ENCODE measurements at places on chromosomes 6 and 20.

GRCh38 chr6:347232-347631 is 44.3 kb upstream of the IRF4 start:
- DNase-seq, result no peak

GRCh38 chr6:34027939-34028441 is 117.9 kb downstream of the GRM4 start:
- DNase-seq, result no peak

DNA sequence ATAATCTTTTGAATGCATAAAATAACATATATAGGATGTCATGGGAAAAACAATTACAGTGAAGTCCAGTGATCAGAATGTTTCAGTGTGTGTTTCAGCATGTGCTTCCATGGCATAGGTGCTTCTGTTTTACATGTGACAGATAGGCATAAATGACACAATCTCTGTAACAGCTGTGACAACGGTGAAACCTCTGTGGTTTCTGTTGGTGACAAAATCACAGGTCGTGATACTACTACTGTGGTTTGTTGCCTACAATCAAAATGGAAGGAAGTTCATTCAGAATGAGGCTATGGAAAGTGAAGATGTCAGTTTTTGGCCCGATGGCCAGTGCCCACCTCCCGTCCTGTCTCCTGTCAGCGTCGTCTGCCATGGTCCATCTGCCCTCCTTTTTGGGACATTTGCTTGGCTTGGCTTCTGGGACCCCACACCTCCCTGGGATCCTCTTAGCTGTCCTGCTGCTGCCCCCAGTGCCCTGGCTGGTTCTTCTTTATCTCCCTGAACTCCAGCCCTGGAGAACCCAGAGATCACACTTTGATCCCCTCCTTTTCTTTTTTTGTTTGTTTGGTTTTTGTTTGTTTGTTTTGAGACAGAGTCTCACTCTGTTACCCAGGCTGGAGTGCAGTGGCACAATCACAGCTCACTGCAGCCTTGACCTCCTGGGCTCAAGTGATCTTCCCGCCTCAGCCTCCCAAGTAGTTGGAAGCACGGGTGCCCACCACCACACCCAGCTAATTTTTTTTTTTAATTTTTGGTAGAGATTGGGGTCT is 79.3 kb upstream of the NAA20 start:
- no peak for DNase-seq

DNA sequence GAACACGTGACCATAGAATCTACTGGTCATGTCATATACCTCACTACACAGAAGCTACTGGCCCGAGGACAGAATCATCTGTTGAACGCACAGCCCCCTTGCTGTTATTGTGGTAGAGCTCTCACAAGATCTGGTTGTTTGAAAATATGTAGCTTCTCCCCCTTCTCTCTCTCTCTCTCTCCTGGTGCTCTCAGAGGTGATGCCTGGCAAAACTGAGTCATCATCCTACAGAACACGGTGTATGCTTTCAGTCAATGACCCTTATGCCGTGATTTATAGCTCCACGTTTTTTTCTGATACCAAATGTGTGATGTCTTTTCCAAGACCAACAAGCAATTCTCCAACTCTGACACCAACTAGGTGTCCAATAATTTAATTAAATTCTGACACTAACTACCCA is 13.0 kb upstream of the RBM24 start:
- no peak for DNase-seq

DNA sequence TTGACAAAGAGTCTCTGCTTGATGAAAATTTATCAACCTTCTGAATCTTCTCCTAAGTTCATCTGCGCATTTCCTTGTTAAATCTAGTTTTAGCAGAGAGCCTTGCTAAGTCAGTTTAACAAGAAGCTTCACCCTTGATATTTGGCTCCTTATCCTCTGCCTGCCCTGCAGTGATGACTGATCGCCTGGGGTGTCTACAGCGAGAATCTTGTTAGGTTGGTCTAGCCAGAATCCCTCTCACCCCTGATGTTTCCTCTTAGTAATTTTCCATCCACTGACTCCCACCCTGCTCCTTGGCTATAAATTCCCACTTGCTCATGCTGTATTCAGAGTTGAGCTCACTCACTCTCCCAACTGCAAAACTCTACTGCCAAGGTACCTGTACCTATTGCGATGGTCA is 114.1 kb downstream of the TENT5A start:
- DNase-seq, result no peak

GRCh38 chr6:142218446-142218845 is 71.4 kb downstream of the VTA1 start:
- DNase-seq, result no peak

DNA sequence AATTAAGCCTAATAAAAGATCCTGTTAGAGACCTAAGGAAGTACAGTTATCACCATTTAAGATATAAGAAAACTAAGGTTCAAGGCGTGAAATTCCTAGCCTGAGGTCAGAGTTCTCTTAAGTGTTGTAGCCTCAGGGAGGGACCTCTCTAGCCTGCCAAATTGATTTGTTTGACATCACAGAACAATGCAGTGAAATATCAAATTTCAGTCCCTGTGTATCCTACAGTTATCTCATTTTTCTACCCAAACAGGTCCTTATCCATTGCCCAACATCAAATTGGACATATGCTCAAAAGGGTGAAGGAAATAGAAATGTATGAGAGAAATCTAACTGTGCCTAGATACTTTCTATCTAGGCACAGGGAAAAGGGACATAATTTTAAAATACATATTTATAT is 63.0 kb downstream of the NCOA7 start:
- DNase-seq, result no peak

DNA sequence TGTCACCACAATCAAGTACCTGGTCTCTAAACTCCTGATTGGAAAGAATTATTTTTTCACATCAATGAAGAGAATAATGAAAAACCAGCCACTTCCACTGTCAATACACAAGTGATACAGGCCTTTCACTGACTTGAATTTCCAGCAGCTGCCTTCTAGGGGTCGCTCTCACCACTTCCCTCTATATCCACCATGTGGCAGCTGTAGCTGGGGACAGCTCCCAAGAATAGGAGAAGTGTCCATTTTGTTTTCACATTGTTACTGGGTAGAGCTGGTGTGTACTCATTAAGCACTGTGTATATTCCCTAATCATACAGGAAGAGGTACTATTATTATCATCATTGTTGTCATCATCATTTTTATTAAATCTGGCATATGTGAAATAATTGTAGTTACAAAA is 438.4 kb upstream of the SPTLC3 start:
- no peak for DNase-seq

GRCh38 chr20:48794360-48794759 is 33.4 kb downstream of the PREX1 start:
- peak; percentile 55 for DNase-seq

- no peak for DNase-seq
Measured at GRCh38 chr6:960356-960755, 267.4 kb upstream of the EXOC2 start.

DNA sequence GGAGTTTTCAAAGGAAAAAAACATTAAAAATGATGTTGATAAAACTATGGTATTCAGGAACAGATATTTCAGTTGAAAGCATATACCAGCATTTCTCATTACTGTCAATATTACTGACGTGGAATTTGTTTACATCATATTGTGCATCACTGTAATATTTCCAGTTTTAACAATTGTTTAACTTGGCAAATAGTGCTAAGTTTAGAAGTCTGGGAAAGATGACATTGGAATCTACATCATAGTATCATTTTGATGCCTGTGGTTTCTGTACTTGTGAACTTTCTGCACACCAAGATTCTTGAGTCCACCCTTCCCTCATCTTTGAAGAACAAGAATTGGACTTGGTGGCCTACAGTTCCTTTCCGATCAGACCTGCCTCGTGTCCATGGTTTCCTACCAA is 98.1 kb downstream of the RALGAPA2 start:
- no peak for DNase-seq

DNA sequence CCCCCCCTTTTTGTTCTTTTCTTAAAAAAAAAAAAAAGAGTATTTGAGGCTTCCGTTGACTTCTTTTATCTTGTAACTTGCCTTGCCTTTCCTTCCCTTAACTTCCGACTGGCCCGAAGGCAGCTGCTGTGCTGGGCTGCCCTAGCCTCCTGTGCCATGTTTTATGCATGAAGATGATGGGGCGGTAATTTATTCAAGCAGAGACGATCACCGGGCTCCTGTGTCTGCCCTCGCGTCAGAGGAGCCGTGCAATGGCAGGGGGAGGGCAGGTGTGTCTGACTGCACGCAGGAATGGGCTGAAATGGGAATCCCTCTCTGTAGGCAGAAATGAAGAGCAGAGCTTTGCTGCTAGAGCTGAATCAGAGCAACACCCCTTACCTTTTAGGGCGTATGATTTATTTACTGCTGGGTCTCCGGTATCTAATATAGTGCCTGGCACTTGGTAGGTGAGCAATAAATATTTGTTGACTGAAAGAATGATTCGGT is 106.3 kb upstream of the RIPOR2 start:
- no peak for DNase-seq

- DNase-seq, result no peak
Measured at GRCh38 chr20:51345601-51346101, 196.9 kb downstream of the NFATC2 start.

DNA sequence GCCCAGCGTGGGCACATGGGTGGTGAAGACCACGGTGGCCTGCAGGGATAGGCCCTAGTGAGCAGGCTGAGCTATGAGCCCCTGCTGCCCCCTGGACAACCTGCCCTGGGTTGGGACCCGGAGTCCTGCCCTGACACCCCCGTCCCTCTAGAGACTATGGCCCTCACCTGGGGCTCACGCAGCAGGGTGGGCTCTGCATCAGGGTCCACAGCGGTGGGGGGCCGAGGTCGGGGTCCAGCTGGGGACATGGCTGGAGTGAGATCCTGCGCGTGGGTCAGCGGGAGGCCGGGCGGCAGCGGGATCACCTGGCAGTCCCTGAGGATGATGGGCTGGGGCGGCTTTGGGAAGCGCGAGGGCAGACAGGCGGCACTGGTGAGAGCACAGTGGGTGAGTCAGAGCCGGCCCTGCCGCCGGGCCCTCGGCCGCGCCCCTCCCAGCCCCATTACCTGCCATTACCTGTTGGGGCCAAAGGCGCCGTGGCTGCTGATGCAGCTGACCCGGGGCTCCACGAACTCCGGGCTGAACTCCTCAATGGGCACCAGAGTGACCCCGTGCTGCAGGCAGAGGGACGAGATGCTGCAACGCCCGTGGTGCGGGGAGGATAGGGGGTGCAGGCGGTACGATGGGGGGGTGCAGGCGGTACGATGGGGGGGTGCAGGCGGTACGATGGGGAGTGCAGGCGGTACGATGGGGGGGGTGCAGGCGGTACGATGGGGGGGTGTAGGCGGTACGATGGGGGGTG is 27.9 kb downstream of the ADRM1 start:
- DNase-seq, result no peak

- DNase-seq, result no peak
Measured at GRCh38 chr6:134097114-134097707, 44.8 kb upstream of the SLC2A12 start.

DNA sequence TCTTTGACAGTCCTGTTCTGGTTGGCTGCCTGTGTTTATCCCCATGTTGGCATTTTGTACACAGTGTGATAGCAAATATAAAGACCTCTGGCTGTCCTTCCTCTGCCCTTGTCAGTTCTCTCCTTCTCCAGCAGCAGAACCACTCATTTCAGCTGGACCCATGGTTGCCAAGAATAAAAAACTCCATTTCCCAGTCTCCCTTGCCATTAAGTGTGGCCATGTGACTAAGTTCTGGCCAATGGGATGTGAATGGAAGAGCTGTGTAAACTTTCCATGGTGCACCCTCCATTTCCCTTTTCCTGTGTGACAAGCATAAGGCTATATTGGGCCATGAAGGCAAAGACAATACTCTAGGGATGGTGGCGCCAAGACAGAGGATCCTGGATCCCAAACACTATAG is 78.4 kb upstream of the TBC1D7 start:
- peak; percentile 50 for DNase-seq

- no peak for DNase-seq
Measured at GRCh38 chr6:72212686-72213085, 326.3 kb downstream of the RIMS1 start.

GRCh38 chr6:36419310-36419709 is 23.3 kb downstream of the PXT1 start:
- DNase-seq, result no peak

DNA sequence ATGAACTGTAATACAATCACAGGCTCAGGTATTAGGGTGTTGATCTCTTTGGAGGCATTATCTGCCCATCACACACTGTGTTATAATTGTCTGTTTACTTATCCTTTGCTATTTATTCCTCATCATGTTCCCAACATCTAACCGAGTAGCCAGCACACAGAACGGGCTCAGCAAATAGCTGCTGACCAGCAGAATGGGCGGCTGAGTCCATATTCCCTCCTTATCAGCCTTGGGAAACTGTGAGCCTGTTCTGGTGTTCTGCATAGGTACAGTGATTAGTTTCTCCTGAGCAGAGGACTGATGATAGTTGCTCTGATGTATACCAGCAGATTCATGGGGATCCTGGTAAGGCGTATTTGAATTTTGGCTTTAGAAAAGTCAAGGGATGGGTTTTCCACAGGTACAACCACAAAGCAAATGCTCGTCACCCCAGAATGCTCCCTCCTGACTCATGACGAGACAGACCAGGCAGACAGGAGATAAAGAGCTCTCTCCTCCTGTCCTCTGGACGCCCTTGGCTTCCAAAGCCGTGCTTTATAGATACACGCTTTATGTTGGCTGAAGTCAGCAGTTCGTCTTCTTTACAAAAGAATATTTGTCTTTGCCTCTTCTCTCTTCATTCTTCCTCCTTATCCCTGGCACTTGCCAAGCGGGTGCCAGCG is 166.7 kb downstream of the TTLL2 start:
- DNase-seq, result no peak

GRCh38 chr20:49543071-49543857 is 24.7 kb downstream of the PTGIS start:
- DNase-seq, result no peak

DNA sequence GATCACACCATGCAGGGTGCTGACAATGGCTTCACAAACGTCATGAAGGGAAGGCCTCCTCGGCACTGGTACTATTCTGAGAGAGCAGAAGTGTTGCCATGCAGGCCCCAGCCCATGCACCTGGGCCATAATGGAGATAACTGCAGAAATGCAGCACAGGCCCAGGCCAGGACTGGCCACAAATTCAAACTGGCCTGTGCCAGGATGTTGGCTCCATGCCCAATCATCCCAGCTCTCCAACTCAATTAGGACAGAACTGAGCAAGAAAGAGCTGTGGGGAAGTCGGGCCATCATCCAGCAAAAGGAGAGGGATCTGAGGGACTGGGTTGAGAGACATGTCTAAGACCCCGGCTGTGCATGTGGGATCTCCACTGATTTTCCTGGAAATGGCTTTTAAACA is 48.9 kb upstream of the SYNDIG1 start:
- no peak for DNase-seq

- DNase-seq, result no peak
Measured at GRCh38 chr20:13277663-13278295, 56.7 kb downstream of the ISM1 start.

- no peak for DNase-seq
Measured at GRCh38 chr6:43426928-43427405, 374 bp upstream of the ABCC10 start.

DNA sequence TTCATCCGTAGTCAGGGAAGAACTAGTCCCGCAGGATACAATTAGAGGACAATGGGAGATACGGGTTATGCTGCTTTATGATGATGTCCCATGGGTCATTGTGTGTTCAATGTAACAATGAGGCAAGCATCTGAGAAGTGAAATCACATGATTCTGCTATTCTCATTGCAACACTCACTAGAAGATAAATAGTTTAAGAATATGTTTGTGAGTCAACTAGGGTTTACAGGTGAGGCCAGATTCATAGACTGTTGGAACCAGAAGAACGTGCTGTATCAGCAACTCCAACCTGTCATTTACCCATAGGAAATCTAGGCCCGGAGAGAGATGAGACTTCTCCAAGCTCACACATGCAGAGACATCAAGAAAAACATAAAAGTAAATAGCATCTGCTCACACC is 80.8 kb downstream of the SCML4 start:
- DNase-seq, result no peak

- DNase-seq, result no peak
Measured at GRCh38 chr6:28803337-28803709, 120.5 kb downstream of the TRIM27 start.

All from anterior cingulate cortex (tissue), 58 donors.